ENCODE measurements at places on chromosomes 6 and 20. TPM values are rescaled to one million over a fixed set of nuclear protein-coding genes. Genes with fewer than 3 reads are reported as not detected.

CRISP2 gene
- total RNA-seq: 0.23 TPM

PRDM13 gene
- total RNA-seq: not detected

SAPCD1 gene
- total RNA-seq: 2.8 TPM

BPI gene
- total RNA-seq: 0.10 TPM

CALHM5 gene
- total RNA-seq: 8.7 TPM

MUC22 gene
- total RNA-seq: not detected

CFB gene
- 1.5 TPM for total RNA-seq

BHLHE23 gene
- not detected for total RNA-seq

Measured in H4 (cell line).